H54 (cell line): ENCODE measurements at places on chromosomes 6 and 20.

GRCh38 chr6:11538819-11539468 lies 1.4 kb downstream of the TMEM170B start:
- no peak for DNase-seq

DNA sequence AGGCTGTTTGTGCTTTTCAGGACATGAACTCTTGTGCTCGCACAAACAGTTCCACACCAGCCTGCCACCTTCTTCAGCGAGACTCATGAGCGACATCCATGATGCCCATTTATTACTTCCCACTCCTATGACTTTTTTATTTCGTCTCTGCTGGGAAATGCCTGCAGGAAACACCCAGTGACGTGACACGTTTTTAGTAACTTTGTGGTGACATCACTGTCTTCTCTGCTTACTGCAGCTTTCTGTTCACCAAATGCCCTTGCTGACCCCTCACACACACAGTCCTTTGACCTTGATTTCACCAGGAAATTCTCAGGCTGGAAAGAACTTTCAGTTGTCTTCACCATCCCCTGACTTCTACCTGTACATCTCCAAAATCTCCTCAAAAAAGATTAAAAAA lies 8.9 kb downstream of the TRIM40 start:
- DNase-seq = no peak

DNA sequence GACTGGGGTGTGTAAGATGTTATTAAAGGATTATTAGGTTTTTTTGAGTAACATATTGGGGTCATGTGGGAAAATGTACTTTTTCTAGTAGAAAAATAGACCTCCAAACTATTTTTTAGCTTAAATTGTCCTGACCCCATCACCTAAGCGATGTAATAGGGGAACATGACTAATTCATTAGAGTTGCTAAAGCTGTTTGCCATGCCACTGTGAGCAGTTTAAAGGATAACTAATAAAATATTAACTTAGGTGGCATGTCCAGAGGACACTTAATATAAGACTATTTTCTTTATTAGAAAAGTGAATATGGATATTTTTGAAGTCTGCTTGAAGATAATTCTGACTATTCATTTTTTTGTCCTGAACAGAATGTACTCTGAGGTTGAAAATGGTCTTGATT lies 545.9 kb upstream of the BTBD3 start:
- no peak for DNase-seq

- DNase-seq = no peak
These were observed 223.0 kb downstream of the NFATC2 start for GRCh38 chr20:51319522-51319921.

- DNase-seq = no peak
These were observed 123.3 kb upstream of the SLC2A12 start for GRCh38 chr6:134175532-134176263.

DNA sequence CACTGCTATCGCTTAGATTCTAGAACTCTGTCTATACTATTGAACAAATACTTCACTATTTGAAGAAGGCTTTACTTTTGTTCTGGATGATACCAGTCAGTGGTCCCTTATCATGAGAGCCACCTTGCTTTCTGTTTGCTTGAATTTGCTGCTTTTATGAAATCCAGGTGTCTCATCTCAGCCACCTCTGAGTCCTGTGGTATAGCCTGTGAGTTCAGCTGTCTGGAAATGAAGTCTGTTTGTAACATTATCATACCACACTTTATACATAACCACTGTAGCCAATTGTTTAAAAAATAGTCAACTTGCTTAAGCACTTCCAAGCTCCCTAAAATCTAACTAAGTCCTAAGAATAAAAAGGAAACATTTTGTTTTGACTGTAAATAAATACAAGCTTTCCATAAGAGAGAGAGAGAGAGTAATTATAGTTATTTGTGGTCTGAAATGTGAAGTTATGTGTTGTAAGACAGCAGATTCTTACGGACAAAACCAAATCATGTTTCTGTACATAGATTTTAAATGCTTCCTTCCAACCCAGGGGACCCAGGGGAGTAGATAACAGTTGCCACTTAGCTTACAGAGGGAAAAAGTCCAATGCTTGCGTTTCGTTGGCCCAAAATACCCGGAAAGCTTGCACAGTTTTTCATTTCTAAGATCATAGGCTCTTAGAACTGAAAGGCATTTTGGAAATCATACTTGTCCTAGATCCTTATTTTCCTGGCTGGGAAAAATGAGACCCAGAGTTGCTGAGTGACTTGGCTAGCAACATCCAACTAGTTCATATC lies 1107.8 kb upstream of the FLRT3 start:
- DNase-seq = no peak

DNA sequence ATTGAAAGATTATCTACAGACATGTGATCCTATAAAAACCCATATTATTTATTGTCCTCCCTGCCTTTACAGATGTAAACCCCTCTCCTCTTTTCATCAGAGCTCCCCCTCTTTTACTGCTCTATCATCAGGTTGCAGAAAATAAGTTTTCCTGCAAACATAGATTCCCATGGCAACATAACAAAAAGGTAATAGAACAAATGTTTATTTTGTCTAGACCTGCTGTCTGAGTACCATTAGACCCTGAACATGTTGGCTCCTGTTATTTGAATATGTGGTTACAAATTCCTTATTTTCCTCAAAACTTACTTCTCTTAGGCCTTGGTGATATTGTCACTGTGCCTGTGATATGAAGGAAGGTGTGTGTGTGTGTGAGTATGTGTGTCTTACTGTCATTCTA lies 11.5 kb downstream of the MAPK14 start:
- no peak for DNase-seq

- DNase-seq = no peak
These were observed 101.9 kb downstream of the VEGFA start for GRCh38 chr6:43871933-43872332.

DNA sequence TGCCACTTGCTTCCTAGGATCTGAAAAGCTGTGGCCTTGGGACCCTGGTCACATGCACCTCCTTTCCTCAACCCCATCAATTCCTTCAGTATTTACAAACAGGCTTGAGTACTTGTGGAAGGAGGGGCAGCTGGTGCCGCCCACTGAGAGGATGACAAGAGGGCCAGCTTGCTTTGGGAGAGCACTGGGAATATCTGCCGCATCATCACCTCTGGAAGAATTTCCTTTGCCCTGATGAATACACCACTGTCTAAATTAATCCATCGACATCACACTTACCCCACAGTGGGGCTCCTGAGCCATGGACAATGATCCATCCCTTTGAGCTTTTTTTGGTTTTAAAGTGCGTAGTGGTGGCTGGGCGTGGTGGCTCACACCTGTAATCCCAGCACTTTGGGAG lies 25.9 kb downstream of the TBC1D20 start:
- DNase-seq = no peak

DNA sequence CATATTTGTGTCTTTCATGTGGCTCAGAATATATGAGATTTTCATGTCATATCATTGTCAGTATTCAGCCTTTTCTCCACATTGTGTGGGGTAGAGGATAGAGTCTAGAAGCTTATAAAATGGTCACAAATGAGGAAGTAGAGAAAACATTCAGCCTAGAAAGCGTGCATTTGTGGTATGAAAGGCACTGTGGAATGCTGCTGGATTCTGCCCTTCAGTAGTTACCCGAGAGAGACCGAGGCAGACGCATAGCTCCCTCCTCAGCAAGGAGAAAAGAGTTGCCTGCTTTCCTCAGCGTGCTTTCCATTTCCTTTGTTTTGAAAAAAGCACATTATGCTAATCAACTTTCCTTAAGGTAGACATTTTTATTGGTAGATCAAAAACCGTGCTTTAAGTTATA lies 28.7 kb downstream of the MYB start:
- no peak for DNase-seq

- DNase-seq = no peak
These were observed 415.6 kb downstream of the GJA1 start for GRCh38 chr6:121851056-121851455.

GRCh38 chr6:29647927-29648642 lies 8.8 kb upstream of the MOG start:
- DNase-seq = no peak

GRCh38 chr6:44837741-44838140 lies 450.2 kb downstream of the CDC5L start:
- no peak for DNase-seq

- no peak for DNase-seq
These were observed 25.1 kb upstream of the TRIM26 start for GRCh38 chr6:30238178-30238795.

DNA sequence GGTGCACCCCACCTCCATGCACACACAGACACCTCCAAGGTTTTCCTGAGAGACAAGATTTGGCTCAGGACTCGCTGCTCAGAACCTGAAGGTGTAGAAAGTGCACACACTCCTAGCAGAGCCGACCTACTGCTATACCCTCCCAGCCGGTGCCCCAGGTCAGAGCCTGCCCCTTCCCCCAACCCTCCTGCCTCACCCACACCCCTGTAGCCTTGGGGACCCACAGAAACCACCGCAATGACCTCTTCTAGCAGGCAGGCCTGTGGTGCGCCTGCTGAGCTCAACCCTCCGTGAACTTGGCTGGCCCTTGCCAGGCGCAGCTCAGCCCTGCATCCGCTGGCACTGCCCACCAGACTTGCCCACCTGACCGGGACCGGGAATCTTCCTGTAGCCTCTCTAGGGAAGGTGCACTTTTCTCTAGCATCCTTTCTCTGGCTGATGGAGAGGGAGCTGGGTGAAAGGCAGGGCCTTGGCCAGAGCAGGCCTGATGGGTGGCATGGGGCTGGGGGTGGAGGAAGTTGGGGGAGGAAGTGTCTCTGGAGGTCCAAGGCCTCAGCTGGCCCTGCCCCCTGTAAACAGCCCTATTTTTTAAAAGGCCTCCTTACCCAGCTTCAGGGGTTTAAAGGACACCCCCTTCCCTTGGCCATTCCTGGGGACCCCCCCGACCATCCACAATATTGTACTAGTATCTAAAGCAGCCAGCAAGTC lies 36.9 kb upstream of the SLCO4A1 start:
- DNase-seq = no peak

DNA sequence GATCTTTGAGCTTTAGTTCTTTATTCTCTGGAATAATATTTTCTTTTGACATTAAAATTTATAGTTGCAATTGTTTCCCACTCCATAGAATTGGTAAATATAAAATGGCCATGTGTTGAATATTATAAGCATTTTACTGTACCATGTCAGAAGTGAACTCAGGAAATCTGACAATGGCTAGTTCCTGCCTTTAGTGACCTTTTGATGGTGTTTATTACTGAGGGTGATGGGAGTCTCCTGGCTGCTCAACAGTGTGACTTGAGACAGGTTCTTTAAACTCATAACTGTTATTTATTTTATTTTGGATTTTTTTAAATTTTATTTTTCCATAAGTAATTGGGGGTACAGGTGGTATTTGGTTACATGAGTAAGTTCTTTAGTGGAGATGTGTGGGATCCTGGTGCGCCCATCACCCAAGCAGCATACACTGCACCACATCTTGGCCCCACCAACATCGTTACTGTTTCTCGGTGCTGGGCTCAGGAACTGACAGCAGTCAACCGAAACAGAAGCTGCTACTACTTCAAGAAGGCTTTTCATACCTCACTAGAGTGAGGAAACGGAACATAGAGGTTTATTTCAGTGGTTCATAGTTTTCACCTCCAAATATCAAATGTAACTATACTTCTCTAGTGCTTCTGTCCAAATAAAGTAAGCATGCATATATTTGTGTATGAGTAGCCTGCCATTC lies 90.4 kb downstream of the PLEKHG1 start:
- DNase-seq = no peak

- no peak for DNase-seq
These were observed 198.6 kb upstream of the SHLD1 start for GRCh38 chr20:5551621-5552020.

- DNase-seq = no peak
These were observed 19.9 kb downstream of the ZNF451 start for GRCh38 chr6:57109880-57110279.

GRCh38 chr20:15146948-15147347 lies 809.5 kb upstream of the FLRT3 start:
- no peak for DNase-seq

GRCh38 chr6:47097092-47097945 lies 55.2 kb upstream of the ADGRF1 start:
- DNase-seq = peak; percentile 68

GRCh38 chr6:46674410-46674809 lies 13.3 kb upstream of the TDRD6 start:
- no peak for DNase-seq

DNA sequence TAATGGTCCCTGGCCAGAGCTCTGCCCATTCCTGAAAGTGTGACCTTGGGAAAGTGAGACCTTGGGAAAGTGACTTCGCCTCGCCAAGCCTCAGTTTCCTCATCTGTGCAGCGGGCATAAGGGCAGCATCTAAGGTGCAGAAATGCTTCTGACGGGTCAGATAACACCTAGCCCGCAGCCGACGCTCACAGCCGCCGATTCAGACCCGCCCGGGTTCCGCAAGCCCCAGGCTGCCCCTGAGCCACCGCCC lies 486 bp downstream of the FKBP1A start:
- no peak for DNase-seq

DNA sequence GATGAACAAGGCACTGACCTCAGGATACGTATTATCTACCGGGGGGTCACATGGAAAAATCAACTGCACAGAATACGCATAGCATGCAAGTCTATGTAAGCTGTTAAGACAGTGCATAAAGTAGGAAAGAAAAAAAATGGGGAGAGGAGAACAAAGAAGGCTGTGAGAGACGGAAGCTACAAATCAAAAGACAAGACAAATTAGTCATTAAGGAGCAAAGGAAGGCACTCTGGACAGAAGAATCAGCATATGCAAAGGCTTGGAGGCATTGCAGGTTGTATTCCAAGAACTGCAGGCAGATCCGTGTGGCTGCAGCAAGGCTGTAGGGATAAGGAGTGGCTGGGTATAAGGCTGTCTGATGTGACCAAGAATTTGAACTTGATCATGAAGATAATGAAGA lies 89.0 kb downstream of the NRSN1 start:
- DNase-seq = no peak

- no peak for DNase-seq
These were observed 48.3 kb downstream of the TRMT11 start for GRCh38 chr6:126034656-126035055.

DNA sequence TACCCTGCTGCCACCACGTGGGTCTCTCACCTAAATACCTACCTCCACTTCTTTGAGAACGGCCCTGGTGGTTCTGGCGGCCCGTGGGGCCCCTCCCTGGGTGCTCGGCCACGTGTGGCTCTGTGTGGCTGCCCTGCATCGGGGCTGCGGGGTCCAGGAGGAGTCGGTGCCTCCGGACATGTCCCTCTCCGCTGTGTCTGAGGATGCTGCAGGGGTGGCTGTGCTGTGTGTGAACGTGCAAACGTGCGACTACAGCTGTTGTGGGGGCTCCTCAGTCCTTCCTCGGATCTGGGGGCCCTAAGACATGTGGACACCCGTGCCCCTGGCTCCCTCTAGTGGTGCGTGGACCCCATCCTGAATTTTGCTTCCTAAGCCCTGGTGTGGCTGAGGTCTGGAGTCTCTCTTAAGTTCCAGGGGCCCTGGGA lies 691.8 kb downstream of the QKI start:
- no peak for DNase-seq

DNA sequence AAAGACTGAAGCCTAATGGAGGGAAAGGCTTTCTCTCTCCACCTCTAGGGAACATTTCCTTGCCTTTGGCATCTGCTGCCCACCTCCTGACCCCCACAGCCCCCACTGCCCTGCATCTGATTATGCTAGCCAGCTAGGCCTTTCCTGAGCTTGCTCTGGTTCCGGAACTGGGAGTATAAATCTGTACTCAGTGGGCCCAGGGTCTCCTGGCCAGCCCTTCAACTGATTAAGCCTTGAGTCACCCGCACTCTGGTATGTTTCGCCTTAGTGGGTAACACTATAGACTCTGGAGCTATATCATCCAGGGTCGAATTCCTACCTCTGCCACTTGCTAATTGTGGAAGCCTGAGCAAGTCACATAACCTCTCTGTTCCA lies 45.6 kb upstream of the RIPOR2 start:
- DNase-seq = no peak

GRCh38 chr6:155219858-155220301 lies 43.9 kb upstream of the CLDN20 start:
- DNase-seq = no peak

- DNase-seq = no peak
These were observed 681 bp downstream of the SYCP2 start for GRCh38 chr20:59932616-59933295.
